Erythroblast (primary cell): ENCODE measurements at places on chromosomes 6 and 20.
A peak's percentile ranks its signal among the peaks of the same experiment; 100 is the strongest.

GRCh38 chr6:70379473-70380013 is 33.8 kb upstream of the FAM135A start:
- DNase-seq = no peak

GRCh38 chr6:109428889-109429477 is 11.4 kb downstream of the PPIL6 start:
- no peak for DNase-seq

DNA sequence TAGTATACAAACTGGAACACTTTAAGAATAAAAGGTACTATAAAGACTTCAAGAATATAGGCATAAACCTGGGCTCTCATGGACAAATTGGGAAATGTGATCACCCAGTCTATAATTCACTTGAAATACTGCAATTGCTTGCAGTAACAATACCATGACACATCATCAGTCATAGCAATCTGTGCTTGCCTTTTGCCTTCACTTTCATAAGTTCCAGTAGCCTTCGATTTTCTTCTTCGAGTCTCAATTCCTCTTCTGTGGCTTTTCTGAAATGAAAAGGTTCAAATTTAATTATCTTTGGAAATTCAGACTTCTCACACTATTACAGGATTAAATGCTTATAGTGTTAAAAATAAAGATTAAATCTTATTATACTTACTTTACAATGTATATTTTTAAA is 96.3 kb upstream of the ZBTB24 start:
- DNase-seq = no peak

GRCh38 chr20:11429168-11429567 is 488.5 kb upstream of the BTBD3 start:
- DNase-seq = no peak

DNA sequence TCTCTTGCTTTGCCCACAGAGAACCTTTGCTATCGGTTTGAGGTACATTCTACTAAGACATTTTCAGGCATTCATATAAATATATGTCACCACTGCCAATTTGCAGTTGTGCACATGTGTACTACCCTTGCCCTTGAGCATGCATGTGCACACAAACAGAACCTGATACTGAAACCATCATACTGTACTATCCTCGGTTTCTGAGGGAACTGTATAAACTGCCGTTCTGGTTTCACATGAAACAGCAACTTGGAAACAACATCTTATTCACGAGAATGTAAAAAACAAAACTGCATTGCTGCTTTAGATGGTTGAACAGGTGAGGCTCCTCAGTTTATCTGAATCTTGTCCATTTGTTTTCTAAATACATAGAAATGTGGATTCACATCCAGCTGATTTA is 151.2 kb upstream of the TMEM170B start:
- DNase-seq = no peak

DNA sequence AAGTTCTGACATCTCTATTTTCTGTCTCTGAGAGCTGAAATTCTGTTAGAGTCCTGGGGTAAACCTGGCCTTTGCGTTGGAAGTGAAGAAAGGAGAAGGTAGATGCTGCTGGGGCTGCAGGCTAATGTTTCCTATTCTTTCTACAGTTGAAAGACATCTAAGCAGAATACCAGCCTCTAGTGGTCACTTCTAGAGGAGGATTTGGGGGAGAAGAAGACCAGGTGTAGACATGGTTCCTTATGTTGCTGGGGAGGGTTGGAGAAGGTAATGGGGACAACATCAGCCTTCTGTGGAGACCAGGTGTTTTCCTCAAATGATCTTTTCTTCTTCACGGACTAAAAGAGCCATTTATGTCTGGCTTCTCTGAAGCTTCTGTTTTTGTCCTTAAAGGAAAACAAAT is 62.6 kb downstream of the BTBD3 start:
- DNase-seq = no peak

GRCh38 chr6:116682334-116682712 is 1.3 kb downstream of the KPNA5 start:
- peak; percentile 38 for DNase-seq

- peak; percentile 86 for DNase-seq
Measured at GRCh38 chr20:56411759-56412472, at the start of gene CASS4. Gene CASS4, plus strand, starts transcription at chr20:56412260. Its CDS starts 199 bp downstream, at chr20:56412459.

- DNase-seq = no peak
Measured at GRCh38 chr6:127749095-127749494, 151.8 kb downstream of the THEMIS start.

GRCh38 chr20:53660078-53660909 is 66.7 kb upstream of the ZNF217 start:
- peak; percentile 26 for DNase-seq

DNA sequence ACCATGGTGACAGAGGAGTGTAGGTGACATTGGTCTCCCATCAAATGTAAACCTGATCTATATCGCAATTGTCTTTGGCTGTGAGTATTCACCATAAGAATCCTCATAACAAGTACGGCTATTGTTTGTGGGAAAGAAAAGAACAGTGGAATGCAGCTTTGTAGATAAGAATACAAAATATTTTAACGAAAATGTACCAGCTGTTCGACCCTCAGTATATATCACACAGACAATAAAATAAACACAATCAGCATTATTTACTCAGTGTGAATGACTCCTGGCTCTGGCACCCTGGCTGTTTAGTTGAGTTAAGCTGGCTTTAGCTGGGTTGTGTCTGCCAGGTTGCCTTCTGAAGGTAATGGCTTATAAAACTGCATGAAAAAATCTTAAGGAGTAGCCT is 43.4 kb downstream of the SNRNP48 start:
- DNase-seq = no peak

DNA sequence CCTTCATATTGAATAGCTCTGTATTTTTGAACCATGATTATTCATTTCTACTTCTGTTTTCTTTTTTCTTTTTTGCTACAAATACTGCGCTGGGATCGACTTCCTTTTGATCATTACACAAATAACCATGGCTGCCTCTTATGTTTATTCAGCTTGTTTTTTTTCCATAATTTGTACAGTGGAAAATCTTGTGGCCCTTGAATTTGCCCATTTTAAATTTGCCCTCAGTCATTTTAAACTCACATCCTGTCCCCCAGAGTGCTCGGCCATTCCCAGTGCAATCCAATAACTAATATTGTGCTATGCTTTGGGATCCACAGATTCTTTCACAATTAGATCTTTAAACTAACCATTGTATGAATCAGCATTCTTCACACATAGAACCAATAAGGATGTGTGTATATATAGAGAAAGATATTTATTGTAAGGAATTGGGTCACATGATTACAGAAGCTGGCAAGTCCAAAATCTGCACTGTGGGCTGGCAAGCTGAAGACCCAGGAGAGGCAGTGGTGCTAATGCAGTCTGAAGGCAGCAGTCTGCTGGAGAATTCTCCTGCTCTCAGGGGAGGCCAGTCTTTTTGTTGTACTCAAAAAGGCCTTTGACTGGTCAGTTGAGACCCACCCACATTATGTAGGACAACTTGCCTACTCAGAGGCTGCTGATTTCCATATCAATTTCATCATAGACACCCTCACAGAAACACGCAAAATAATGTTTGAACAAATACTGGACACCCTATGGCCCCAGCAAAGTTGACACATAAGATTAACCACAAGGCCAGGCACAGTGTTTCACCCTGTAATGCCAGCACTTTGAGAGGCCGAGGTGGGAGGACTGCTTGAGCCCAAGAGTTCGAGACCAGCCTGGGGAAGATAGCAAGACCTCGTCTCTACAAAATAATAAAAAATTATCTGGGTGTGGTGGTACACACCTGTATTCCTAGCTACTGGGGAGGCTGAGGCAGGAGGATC is 147.1 kb downstream of the MTHFD1L start:
- DNase-seq = no peak

DNA sequence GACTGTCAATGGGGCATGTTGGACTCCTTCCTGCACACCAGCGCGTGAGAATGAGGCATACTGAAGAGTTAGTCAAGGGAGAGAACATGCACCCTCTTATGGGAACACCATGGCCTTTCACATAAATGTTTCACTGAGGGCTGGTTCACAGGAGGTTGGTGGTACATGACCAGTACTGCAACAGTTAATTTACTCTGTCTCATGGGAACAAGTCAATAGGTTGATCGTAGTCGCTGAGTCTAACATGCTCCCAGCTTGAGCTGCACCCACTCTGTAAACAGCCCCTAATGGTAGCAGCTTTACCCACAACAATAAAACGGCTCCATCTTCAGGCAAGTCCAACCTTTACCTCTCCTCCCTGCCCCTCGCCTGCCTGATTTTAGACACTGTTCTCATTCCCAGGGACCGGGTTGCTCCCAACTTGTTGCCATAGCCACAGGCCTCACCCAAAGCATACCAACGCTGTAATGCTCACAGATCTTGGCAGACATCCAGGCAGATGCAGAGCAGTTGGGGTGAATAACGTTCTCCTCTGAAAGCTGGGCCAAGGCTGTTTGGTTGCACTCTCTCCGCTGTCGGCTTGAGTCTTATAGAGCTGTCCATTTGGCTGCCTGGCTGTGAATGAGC is 111.3 kb downstream of the LY86 start:
- DNase-seq = peak; percentile 95

GRCh38 chr6:33177552-33178446 is 14.5 kb downstream of the COL11A2 start:
- no peak for DNase-seq

DNA sequence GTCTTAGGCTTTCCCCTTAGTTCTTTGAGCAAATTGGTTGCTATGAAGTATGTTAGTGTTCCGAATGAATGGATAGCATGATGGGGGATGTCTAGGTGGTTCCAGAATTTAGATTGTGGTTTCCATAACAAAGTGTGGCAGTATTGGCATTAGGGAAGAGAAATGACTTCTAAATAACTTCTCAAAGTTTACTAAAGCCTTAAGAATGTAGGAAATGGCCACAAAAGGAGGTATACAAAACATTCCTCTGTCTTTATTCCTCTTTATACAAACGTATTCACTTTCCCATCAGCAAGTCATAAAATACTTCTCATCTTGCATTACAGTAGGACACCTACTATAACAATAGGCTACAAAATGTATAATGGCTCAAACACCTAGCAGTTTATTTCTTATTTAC is 279.6 kb downstream of the ESR1 start:
- DNase-seq = no peak

DNA sequence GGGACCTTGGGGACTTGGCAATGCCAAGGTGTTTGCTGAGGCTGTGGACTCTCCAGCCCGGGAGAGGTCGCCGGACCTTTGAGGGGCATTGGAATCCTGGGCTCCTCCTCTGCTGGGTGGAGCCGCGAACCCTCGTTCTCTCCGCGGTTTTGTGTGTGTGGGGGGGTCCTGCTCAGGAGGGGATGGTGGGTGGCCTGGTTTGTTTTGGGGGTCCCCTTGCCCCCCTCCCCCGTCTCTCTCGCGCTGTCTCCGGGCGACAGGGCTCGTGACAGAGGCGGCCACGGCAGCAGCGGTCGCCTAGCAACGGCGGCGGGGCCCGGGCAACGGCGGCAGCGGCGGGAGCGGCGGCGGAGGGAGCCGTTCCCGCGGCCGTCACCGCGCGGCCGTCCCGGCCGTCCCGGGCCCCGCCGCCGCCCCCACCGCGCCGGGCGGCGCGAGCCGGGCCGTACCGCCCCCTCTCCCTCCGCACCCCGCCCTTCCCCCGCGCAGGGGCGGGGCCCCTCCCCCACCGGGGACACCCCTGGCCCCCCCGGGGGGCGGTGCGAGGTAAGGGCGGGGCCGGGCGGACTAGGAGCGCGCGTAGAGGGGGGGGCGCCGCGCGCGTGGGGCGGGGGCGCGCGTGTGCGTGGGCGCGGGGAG is 7.8 kb downstream of the SYNGAP1 start:
- peak; percentile 84 for DNase-seq

DNA sequence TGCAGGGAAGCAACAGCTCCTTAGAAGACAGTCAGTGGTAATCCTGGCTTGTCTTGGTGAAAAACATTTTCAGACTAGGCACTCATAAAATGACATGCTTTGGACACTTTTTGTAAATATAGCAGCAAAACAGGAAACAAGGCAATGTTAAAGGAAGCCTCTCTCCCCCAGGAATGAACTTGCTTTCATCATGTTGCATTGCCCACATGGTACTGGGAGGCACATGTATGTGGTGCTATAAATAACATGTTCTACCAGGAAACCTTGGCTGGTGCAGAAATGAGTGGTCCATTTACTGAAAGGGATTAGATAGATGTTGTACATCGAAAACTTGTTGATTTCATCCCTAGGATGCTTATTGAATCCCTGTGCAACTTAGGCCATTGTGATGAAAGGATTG is 121.4 kb upstream of the RREB1 start:
- no peak for DNase-seq

DNA sequence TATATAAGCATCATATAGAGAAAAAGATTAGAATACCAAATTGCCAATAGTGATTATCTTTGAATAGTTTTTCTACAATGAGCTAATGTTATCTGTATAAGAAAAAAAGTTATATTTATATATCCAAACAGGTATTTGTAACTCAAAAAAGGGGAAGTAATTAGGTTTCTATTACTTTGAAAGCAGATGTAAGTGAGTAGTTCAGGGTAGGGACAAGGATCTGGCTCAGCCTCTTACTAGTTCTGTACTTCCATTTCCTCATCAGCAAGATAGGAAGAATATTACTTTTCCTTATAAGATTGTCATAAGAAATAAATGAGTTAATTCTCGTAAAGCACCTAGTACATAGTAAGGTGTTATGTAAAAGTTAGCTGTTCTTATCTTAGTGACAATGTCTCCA is 32.2 kb downstream of the AHI1 start:
- DNase-seq = no peak

DNA sequence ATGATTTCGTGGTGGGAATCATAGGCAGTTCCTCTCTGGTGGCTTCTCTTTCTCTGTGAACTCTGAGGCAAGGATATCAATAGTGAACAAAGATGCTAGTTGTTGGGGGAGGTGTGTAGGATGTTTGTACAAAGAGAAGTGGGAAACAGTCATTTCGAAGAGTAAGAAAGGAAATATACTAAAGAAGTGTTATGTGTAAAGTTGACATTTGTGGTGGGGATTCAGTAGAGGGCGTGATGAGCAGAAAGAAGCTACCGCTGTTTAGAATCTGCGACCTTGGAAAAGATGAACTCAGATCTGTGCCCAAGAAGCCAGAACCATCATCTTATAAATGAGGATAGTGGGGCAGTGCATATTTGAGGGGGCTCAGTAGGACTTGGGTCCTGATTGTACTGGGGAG is 11.4 kb downstream of the SLC35F1 start:
- DNase-seq = no peak

- no peak for DNase-seq
Measured at GRCh38 chr20:24545168-24545567, 75.7 kb downstream of the SYNDIG1 start.

- peak; percentile 64 for DNase-seq
Measured at GRCh38 chr20:33709398-33709797, 10.7 kb downstream of the PXMP4 start.

DNA sequence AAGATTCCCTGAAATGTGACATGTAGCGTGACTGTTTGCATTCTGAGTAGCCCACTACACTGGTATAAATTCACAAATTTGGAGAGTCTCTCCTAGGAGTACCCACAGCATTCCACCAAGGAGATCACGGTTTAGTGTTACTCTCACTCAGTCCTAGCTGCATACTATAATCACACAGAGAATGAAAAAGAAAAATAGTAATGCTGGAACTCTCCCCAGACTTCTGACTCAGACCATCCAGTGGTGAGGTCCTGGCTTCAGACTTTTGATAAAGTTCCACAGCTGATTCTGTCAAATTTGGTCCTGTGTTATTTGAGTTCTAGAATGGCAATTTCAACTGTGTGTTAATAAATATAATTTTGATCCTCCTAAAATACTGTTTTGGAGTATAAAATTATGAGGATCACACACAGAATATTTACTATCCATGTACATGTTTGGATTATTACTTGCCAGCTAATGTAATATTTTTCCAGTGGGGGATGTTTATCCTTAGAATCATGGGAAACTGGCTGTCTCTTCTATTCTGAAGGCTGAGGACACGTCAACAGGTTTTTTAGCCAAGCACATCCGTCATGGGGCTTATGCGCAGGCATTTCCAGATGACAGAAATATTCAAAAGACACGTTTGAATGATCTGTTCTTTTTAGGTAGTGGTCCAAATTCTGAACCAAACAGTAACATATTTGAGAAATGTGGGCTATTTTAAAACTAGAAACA is 5.1 kb upstream of the KIAA0408 start:
- no peak for DNase-seq
